NCI-H2081 treated with DMSO at 0.1 percent for 48 hours (cell line): ENCODE measurements at places on chromosomes 3 and 15.

GRCh38 chr15:92625251-92625980 is 30.2 kb downstream of the FAM174B start:
- no peak for DNase-seq

DNA sequence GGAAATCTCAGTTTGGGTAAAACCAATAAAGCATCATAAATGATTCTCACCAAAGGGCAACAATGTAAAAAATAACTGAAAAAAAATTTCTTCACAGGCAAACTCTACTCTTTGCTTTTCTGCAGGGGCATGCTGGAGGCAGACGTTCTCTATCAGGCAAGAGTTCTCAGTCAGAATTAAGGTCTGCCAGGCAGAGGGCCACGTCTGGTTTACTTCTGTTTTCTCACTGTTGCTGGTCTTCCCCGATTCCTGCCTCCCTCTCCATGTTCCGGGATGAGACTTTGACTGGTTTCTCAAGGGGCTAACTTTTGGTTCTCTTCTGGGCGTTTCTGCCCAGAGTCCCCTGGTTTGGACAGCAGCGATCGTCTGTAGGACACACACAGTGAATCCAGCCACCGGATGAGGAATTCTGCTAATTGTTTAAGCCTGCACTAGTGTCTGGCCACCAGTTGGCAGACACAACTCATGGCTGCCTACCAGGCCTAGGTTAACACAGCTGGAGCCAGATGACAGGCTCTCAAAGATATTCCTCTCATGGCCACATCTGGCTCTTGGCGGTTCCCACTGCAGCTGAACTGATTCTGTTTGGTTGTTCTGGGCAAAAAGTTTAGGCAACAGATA is 273.1 kb downstream of the FOXP1 start:
- DNase-seq = no peak

DNA sequence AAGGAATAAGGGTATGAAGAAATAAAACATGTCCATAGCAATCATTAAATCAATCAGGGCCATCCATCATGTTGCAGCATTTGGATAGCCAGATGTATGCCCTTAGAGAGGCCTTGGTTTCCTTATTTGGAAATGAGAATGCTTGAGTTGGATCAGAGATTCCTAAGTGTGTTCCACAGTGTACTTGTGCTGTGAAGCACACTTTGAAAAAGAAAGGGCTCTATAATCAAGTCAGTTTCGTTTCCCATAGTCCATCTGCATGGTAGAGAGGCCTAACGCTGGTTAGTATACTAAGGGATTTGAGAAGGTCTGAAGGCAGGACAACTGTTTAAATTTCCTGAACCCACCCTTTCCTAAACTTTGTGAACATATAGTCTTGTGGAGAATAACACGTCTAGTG is 30.9 kb downstream of the RBMS3 start:
- no peak for DNase-seq

DNA sequence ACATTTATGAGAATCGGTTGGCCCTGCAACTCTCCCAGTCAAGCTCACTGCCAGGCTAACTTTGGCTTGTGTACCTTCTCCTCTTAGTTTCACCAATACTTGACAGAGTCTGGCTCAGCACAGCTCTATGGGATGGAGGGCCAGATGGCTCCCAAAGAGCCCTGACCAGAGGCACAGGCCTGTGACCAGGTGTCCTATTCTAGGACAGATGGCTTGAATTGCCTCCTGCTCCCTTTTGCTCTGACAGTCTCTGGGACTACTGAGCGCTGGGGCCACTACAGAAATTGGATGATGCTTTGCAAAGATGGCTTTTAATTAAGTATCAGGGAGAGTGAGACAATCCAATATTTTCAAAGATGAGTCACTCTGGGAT is 10.3 kb upstream of the ARID3B start:
- no peak for DNase-seq

DNA sequence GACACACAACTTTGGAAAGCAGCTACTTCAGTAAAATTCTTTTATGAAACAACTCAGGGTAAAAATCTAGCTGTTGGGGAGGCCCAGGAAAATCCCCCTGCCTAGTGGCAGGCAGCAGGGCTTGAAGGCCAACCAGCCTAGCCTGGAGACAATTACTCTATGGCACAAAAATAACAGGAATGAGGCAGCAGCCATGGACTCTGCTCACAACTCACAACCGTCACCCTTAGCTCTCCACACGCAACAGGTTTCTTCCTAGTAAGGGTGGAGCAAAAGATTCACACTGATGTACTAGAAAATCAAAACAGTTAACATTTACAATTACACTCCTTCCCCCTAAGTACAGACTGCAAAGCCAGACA is 530 bp upstream of the FBXL22 start:
- no peak for DNase-seq
